ENCODE measurements at places on chromosomes 4 and X.

DNA sequence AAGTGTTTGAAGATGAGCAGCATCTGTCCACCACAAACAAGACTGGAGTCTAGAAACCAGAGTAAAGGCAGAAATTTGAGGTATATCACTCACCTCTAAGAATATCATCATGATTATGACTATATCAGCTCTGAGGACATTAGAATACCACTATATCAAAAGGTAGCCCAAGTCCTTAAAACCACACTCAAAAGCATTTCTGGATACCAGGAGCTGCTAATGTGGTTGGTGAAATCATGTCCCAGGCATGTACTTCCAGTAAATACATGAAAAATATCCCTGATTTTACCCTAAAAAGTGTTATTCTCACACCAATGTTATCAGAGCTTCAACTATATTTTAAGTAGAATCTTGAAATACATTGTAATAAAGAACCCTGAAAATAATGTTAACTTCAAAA, 136.3 kb upstream of the SMAD1 start:
- no peak for ATAC-seq

DNA sequence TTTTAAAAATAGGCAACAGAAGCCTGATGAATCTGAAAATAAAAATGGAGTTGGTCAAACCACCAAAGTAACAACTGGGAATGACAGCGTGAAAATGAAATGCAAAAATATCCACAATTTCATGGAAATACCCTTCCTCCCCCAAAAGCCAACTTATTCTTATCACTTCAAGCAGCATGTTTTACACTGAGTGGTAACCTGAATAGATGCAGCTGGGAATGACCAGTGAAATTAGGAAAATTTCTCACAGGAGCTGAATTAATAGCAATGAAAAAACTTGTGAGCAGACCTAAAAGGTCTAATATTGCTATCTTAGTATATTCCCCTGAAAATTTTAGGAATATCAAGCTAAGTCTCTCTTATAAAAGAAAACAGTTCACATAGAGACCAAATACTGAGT, 239.0 kb downstream of the PCDH18 start:
- no peak for ATAC-seq

DNA sequence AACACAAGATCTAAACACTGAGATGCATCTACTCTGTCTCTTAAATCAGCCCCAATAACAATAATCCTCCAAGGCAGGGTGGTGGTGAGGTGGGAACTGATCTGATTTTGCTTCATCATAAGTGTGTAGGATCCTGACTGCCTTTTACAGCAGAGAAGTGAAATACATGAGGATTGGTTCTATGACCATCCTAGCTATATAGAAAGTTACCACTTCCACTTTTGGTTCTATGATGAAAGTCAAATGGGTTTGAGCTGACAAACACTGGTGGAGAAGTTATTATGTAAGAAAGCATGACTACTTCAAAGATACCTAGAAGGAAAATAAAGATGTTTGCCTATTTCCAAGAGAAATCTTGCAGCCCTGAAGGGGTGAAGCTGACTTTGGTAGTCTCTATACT, 181.6 kb downstream of the NKX6-1 start:
- no peak for ATAC-seq

- no peak for ATAC-seq
These were observed 145.8 kb upstream of the SFRP2 start for GRCh38 chr4:153934688-153935017.

GRCh38 chr4:91795947-91796346, 507.8 kb upstream of the GRID2 start:
- ATAC-seq: no peak

GRCh38 chr4:81375745-81376144, 96.0 kb downstream of the RASGEF1B start:
- no peak for ATAC-seq

DNA sequence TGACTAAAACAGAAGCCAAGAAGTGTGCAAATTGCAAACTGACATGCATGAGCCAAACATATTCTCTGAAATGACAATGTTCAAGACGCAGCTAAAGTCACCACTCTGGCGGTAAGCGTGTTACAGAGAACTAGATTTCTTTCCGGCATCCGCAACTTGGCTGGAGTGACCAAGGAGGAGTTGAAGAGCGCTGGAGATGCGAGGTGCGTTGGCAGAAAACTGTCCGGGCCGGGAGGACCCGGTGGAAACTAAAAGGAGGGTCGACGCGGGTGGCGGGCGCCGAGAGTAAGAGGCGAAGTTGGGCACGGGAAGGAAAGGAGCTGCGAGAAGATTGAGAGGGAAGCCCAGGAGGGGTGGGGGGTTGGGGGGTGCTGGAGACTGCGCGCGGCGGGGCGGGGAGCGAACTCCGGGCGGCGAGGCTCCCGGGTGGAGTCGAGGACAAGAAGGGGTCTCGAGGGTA, 807 bp downstream of the SEL1L3 start:
- peak; percentile 41 for ATAC-seq

DNA sequence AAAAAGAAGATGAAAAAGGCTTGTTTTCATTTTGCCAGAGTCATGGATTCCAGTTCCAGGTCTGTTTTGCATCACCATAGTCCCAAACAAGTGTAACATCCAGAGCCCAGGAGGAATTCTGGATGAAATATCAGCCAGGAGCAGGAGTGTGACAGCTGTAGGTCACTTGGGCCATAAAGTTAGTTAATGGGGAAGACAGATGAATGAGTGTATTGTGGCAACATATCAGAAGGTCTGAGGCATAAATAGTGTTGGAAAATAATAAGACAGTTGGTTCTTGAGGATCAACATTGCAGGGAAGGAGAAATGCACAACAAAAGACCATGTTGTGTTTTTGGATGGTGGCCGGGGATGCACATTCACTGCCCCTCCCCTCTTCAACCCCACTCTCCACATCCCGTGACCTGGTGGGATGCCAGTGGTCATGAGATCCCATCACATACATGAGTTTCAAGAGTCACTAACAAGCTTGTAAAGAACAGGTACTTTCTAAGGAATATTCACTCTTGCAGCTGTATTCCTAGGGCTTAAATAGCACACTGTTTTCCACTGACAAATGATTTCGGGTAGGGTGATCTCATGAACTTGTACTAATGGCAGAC, 83.1 kb upstream of the IGFBP7 start:
- ATAC-seq: no peak

GRCh38 chrX:107825698-107826237, at the start of gene MID2:
MID2 (plus strand) TSS chrX:107825866; CDS start chrX:107826427, 561 bp downstream.
- peak; percentile 59 for ATAC-seq

DNA sequence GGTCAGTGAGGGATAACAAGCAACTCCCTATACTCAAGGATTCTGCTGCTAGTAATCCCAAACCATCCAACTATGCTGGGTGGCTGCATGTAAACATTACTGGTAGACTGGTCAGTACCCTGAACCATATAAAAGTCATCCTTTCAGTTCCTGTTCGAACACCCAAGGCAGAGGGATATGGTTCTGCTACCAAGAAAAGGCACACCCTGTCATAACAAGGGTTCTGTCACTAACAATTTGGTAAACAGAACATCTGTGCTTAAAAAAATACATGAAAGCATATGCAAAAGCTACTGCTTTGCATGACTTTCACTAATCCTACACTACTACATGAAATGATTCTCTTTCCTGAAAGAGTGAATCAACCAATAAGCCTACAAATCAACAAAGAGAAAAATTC, 76.8 kb upstream of the MCF2 start:
- no peak for ATAC-seq
